ENCODE measurements at places on chromosomes 4 and X.

DNA sequence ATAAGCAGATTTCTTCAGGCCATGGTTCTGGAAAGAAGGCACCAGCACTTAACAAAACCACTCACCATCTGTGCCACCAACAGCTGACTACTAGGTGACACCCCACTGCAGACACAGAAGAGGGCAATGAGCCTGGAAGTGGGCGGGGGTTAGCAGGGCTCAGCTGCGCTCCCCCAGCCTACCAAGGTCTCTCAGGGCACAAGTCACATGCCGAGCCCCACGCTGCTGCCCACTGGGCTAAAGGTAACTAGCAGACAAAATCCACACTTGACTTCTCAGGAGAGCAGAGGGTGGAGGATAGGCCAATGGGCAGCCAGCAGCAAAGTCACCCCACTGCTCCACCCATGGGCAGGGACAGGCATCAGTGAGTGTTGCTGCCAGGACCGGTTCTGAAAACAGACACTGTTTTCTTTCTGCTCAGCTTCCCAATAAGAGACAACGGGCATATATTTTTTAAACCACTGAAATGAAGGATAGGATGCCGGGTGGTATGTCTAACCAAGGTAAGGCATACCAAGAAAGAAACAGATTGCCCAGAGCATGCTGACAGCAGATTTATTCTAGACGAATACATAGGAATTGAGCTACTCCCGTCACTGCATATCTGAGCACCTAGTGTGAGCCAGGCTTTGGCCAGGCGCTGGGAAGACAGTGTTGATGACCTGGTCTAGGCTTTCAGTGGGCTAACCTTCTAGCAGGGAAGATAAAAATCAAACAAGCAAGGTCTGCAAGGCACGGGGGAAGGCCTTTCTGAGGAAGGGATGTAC is 20.1 kb downstream of the ACSL1 start:
- DNase-seq, result no peak

- peak; percentile 85 for DNase-seq
Measured at GRCh38 chrX:24149351-24150050, at the start of gene ZFX. Gene ZFX (plus strand): TSS chrX:24149729. CDS start chrX:24172743, 23,014 bp downstream.

GRCh38 chrX:129145385-129145784 is 377.9 kb downstream of the SMARCA1 start:
- DNase-seq, result no peak

DNA sequence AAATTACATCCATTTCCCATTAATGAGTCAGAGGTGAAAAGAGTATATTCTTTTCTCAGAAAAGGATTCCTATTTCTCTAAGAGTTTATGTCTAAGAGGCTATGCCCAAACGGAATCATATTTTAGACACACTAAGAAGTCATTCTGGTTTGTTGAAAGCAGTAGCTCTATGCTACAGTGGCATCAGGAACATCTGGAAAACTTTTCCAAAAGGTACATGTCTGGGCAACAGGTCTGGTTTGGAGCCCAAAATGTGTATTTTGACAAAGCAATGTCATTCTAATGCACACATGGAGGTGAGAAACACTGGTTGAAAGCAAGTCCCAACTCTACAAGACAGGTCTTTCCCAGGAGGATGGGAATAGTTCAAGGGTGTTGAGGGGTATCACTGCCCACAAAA is 56.1 kb downstream of the APBB2 start:
- DNase-seq, result no peak

All from ascending aorta (tissue), 2 donors.